DND-41 (cell line): ENCODE measurements at places on chromosomes 5 and 9.
A peak's percentile ranks its signal among the peaks of the same experiment; 100 is the strongest.

DNA sequence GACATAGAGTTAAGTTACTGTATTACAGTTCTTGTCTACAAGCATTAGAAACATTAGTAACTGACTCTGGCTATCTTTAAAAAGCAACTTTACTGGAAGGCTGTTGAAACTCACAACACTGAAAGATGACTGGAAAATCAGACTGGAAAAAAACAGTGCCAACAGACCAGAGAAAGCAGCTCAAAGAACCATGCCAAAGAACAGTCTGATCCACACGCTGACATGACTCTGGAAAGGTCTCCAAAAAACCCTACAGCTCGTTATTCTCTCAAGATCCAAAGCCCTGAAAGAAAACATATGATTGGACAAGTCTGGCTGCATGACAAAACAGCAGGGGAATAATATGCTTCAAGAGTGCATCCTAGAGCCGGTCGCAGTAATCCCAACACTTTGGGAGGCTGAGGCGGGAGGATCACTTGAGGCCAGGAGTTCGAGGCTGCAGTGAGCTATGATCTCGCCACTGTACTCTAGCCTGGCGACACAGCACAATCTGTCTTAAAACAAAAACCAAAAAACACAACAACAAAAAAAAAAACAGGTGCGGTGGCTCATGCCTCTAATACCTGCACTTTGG lies 5.6 kb downstream of the GOLPH3 start:
- DNase-seq: no peak

- no peak for DNase-seq
These were observed 77.6 kb upstream of the LMX1B start for GRCh38 chr9:126536131-126536530.

DNA sequence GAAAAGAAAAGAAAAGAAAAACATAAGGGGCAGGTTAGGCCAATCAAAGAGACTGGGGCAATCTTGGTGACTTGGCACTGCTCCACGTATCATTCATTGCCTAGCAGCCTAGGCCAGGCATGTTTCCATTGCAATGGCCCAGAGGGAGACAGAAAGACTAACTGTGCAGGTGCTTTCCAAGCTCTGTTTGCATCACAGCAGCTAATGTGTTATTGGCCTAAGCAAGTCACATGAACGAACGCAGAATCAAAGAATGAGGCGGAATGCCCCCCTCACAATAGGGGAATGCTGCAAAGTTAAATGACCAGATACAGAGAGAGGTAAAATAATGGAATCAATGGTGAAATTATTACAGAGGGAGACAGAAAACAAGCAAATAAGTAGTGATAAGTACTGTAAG lies 11.1 kb upstream of the VPS13A start:
- DNase-seq: no peak

GRCh38 chr5:61333321-61333953 lies 1.4 kb downstream of the ZSWIM6 start:
- no peak for DNase-seq

DNA sequence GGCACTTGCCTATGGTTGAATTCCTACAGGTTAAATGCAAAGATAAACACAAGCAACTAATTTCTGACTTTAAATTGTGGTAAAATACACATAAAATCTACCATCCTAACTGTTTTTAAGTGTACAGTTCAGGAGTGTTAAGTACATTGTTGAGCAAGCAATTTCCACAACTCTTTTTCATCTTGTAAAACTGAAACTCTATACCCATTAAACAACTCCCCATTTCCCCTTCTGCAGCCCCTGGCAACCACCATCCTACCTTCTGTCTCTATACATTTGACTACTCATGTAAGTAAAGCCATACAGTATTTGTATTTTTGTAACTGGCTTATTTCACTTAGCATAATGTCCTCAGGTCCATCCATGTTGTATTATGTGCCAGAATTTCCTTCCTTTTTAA lies 38.5 kb upstream of the STX17 start:
- DNase-seq: no peak

GRCh38 chr9:108103046-108103693 lies 613.6 kb upstream of the KLF4 start:
- no peak for DNase-seq

DNA sequence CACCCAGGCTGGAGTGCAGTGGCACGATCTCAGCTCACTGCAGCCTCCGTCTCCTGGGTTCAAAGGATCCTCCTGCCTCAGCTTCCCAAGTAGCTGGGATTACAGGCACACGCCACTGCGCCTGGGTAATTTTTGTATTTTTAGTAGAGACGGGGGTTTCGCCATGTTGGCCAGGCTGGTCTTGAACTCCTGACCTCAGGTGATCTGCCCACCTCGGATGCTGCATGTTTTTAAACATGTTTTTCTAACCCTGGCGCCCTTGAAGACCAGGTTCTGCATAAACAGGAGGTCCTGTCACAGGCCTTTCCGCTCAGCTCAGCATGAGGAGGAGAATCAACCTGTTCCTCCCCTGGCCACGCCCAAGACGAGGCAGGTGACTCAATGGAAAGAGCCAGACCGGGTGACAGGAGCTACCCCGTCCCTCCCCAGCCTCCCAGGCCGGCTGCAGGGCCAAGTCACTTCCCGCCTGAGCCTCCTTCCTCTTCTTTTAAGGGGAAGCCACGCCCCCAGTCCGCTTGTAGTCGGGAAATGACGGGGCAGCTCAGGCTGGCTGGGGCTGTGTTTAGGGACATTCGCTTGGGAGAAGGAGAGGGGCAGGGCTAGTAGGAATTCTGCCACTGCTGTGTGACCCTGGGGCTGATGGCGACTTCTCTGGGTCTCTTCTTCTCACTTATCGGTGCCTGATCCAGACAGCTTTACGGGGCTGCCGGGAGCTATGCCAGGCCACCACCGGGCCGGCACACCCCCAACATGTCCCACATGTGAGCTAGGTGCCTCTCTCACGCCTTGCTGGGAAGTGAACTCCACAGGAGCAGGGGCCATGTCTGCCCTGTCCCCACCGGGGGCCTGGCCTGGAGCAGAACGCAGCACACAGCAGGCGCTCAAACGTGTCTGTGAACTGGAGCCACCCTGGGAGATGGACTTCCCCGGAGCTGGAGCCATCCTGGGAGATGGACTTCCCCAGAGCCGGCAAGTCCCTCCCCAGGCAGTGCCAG lies 6.1 kb downstream of the NOTCH1 start:
- peak; percentile 59 for DNase-seq

GRCh38 chr9:33202018-33202417 lies 34.9 kb upstream of the B4GALT1 start:
- no peak for DNase-seq

GRCh38 chr5:150574818-150575547 lies 65.5 kb upstream of the SYNPO start:
- DNase-seq: no peak

- no peak for DNase-seq
These were observed 59.4 kb downstream of the ANXA1 start for GRCh38 chr9:73210886-73211666.

GRCh38 chr9:137323531-137324331 lies 21.7 kb upstream of the NRARP start:
- DNase-seq: no peak

DNA sequence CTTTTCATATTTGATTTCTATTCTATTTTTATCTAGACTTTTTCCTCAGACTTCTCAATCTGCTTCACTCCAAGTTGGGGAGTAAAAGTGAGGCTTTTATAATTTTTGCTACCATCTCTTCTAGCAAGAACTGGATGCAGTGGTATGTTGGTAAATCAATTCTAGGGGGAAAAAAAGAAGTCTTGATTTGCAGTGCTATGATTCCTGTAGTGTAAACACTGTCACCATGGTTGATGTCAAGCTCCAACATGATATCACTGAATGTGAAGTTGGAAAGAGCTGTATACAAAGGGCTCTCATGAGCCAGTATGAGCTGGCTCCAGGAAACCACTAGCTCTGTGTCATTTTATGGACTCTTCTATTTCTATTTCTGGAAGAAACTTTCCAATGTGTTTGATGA lies 439.2 kb downstream of the NTRK2 start:
- DNase-seq: no peak
